ENCODE measurements at places on chromosomes 11 and 22. TPM values are rescaled to one million over a fixed set of nuclear protein-coding genes. Genes with fewer than 3 reads are reported as not detected.

GRCh38 chr11:100731471-100731870 lies 44.4 kb downstream of the ARHGAP42 start:
- DNase-seq: no peak

GRCh38 chr11:74927496-74927895 lies 21.4 kb downstream of the XRRA1 start:
- no peak for DNase-seq

DNA sequence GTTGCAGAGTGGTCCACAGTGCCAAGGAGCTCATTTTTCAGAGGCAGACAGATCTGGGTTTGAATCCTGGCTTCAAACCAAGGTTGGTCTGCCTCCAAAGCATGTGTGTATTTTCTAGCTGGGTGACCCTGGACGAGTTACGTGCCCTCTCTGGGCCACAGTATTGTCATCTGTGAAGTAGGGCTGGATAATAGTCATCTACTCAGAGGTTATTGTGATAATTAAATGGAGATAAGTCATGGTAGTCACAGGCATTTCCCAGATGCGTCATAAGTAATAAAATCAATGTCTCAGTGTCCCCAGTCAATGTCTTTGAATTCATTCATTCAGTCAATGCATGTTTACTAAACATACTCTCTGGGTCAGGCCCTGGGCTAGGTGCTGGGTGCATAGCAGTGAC lies 8.6 kb downstream of the OMP start:
- DNase-seq: no peak

DNA sequence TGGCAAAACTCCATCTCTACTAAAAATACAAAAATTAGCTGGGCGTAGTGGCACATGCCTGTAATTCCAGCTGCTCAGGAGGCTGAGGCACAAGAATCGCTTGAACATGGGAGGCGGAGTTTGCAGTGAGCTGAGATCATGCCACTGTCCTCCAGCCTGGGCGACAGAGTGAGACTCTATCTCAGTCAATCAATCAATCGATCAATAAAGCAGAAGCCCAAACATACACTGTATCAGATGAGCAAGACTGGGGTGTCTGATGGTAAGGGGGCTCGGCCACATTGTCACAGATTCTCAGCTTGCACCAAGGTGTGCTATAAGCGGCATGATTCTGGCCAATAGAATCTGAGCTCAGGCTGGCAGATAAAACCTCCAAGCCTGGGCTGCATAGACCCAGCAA lies 261.1 kb downstream of the BUD13 start:
- no peak for DNase-seq

- no peak for DNase-seq
These were observed 30.3 kb upstream of the GRAMD4 start for GRCh38 chr22:46589871-46590271.

GRCh38 chr11:13761250-13761649 lies 92.8 kb downstream of the FAR1 start:
- no peak for DNase-seq

- DNase-seq: no peak
These were observed 1432.9 kb downstream of the BRD1 start for GRCh38 chr22:48394787-48395186.

DNA sequence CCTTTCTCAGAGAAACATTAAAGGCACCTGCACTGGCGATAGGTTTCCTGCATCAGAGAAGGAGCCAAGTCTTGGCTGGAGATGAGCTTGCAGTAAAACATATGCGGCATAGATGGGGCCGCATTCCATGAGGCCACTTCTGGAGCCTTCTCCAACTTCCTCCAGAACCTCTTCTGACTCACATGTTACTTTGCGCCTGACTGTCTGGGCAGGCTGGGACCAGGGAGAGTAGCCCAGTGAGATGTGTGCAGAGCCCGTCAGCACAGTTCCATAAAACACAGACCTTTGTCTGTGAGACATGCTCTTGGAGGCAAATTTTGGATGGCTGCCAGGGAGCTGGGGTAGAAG lies 55.4 kb upstream of the BID start:
- DNase-seq: no peak

DNA sequence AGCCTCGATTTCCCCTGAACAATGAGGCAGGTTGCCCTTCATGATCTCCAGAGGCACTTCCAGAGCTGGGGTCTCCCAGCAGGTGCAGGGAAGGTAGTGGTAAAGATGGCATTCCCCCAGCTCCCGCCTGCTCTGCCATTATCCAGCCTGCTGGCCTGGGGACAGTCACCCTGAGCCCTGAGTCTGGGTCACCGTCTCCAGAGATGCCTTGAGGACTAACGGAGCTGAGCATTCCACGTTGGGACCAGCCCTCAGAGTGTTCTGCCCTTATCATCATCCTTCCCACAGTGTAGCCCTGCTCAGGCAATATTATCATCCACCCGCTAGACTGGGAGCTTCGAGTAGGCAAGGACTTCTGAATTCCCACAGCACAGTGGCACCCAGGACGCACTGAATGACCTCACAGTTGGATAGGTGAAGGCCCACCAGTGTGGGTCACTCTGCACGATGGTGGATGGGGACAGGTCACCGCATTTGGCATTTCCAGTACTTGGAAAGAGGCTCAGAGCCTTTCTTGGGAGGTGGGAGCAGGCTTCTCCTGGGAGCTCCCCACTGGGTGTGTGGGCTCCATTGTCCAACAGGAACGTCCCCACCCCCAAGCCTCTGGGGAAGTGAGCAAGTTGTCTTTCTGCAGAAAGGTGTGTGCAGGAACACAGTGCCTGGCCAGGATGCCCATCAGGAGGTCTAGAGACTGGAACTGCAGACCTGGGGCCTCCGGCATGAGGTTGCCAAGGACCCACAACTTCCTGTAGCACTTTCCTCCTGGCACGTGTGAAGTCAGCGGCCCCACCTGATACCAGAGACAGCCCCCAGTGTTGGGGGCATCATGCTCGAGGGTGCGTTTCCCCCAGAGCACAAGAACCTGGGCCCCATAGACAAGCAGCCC lies 51.4 kb upstream of the WNT7B start:
- DNase-seq: no peak

GRCh38 chr22:24723111-24723510 lies 51.4 kb downstream of the PIWIL3 start:
- no peak for DNase-seq

- no peak for DNase-seq
These were observed 55.8 kb upstream of the THY1 start for GRCh38 chr11:119478711-119479285.

DNA sequence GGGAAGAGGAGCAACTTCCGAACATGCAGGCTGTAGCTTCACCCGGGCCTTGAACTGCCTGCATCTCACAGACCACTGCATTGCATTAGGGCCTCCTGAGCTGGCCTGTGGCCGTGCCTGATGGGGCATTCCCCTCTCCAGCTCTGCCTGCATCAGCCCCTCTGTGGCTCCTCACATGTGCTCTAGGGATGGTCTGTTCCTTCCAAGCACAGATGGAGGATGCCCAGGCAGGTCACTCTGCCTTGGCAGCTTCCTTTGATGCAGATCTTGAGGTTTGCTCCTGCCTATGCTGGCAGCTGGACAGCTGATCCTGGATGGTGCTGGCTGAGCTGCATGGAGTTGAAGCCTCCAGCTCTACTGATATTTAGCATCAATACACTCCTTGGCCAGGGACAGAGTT lies 28.5 kb downstream of the AMPD3 start:
- no peak for DNase-seq

DNA sequence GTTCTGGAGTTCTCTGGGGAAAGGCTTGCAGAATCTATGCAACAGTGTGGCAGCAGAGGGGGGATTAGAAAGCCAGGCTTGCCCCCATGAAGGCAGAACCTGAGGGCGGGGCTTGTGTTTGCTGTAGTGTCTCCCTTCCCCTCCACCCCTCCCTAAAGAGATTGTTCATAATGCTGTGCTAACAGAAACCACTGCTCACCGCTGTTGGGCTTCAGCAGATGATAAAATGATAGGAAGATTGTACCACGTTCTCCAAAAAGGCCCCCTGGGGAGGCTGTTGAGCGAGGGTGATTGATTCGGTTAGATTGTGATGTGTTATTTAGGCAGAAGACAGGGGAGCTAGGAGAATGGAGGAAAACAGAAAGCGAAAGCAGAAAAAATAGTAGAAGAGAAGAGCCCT lies 215.2 kb upstream of the NCAM1 start:
- no peak for DNase-seq

DNA sequence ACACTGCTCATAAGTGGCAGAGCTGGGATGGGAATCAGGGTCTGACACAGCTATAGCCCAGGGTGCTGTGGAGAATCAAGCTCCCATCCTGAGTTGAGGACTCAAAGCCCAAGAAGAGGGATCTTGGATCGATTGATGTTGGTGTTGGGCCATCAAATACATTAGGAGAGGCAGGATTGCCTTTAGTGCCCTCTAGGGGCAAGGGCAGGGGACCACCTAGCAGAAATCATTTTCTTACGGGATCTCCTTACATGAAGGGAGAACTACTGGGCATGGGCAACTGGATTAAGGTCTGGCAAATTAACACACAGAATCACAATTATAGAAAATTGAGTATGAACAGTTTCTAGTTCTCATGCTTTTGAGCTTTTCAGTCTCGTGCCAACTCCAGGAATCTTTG lies 24.9 kb upstream of the EMSY start:
- DNase-seq: no peak

GRCh38 chr22:36387709-36387958 lies 133 bp downstream of the MYH9 start:
- DNase-seq: no peak

GRCh38 chr11:20522536-20522935 lies 76.9 kb upstream of the SLC6A5 start:
- no peak for DNase-seq

DNA sequence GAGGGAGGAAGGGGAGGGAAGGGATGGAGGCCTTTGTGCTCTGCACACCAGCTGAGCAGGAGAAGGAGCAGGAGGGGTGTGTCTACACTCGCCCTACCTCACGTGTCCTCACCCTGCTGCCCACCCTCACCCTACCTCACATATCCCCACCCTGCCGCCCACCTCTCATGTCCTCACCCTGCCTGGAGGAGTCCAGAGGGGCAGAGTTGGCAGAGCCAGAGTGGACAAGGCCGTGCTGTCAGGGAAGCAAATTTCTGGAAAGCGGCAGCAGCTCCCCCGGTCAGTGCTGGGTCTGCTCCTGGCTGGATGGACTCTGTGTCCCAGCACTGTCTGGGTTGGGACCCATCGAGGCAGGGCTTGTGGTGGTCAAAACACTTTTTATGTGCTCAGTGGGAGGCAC lies 799.6 kb downstream of the BRD1 start:
- DNase-seq: no peak

DNA sequence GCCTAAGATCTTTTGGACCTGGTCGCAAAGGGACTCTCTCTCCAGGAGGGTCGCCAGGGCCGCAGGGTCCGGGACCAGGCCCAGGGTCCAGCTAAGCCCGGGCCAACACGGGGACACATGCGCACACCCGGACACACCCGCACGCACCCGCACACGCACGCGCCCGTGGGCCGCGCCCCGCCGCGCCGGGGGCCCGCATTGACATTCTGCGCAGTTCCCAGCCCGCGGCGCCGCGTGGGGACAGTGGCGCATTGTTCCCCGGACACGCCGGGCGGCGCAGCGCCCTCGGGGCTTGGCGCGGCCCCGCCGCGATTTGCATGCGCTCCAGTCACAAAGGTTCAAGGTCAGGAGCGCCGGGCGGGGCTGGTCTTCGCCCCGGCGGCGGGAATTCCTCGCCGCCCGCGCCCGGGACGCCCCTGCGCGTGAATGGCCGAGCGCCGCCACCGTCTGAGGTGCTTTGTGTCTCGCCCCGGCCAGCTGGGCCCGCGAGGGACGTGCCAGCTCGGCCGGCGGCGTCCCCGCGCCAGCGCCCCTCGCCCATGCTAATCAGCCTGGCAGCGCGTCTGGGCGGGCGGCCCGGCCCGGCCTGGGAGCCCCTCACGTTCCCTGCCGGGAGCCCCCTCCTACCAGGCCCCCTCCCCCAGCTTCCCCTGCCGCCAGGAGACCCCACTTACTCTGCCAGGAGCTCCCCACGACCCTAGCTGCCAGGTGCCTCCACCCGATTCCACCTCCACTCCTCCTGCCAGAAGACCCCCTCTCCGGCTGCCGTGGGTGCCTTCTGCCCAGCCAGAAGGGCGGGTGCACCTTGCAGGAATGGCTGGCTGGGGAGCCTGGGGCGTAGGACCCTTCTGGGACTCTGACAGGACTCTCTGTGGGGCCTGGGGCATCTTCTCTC lies 50.5 kb upstream of the WNT7B start:
- DNase-seq: no peak

DNA sequence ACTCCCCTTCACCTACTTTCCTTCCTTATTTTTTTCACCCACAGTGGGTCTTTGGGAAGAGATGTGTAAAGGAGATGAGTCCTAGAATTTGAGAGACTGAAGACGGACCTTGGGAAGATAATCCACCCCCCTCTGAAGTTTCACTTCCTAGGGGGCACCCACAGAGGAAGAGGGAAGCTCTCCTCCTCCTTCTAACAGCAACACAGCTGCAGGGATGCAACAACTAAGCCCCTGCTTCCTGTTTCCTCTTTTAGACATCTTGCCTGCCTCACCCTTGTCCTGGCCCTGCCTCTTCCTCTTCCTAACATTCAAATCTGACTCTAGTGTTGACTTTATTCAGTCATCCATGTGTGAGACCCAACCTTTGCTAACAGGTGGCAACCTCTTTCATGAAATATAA lies 424.6 kb downstream of the BUD13 start:
- no peak for DNase-seq

OR8D4 gene
- not detected for total RNA-seq

HMGXB4 gene
- total RNA-seq: 45.7 TPM

CFAP68 gene
- 17.7 TPM for total RNA-seq
